ENCODE measurements at places on chromosomes 7 and 10.

- no peak for DNase-seq
- H3K4me3 ChIP-seq, result no peak overlapping the region
- no peaks in the 10 kb centered on the region for H3K27me3 ChIP-seq
- H3K36me3 ChIP-seq, result no peaks in the 10 kb centered on the region
- no peak overlapping the region for H3K27ac ChIP-seq
Measured at GRCh38 chr7:118140468-118140867, 43.5 kb upstream of the LSM8 start.

- peaks cover 6% of the 10 kb centered on the region for H3K36me3 ChIP-seq
- H3K27me3 ChIP-seq, result no peaks in the 10 kb centered on the region
- H3K4me3 ChIP-seq, result no peak overlapping the region
Measured at GRCh38 chr7:18541181-18541870, 45.8 kb downstream of the HDAC9 start.

DNA sequence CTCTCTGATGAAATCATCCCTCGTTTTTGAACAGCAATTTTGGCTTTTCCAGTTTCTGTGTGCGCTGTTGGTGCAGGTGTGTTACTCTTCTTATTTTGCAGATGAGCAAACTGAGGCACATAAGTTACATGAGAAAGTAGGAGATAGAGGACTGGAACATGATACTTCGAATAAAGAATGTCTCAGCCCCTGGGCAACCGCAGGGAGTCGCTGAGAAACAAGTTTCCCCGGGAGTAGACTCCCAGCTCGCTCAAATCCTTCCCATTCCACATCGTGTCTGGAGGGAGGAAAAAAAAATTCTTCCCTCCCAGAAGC is 18.0 kb downstream of the MXI1 start:
- H3K27ac ChIP-seq, result peak overlapping the region; percentile 98
- peaks cover 8% of the 10 kb centered on the region for H3K4me1 ChIP-seq
- no peaks in the 10 kb centered on the region for H3K36me3 ChIP-seq
- H3K27me3 ChIP-seq, result no peaks in the 10 kb centered on the region
- peak overlapping the region; percentile 95 for H3K4me3 ChIP-seq

GRCh38 chr10:12019283-12019971 is 23.2 kb downstream of the UPF2 start:
- H3K27me3 ChIP-seq, result no peaks in the 10 kb centered on the region
- DNase-seq, result no peak
- peaks cover 62% of the 10 kb centered on the region for H3K4me1 ChIP-seq
- H3K36me3 ChIP-seq, result peaks cover 16% of the 10 kb centered on the region
- H3K4me3 ChIP-seq, result no peak overlapping the region

DNA sequence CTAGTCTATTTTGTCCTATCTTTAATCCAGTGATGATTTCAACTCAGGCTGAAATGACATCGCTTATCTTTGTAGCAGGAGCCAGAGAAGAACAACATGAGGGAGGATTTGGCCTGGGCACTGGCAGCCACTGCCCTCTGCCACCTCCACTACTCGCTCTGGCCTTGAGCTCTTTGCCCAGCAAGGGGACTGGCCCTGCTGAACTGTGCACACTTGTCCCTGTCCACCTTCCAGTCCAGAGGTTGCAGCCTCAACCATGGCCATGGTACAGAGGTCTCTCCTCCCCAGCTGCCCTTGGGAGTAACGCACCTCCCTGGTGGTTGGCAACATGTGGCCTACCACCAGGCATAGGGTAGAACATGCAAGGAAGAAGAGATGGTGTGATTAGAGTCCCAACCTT is 8.4 kb downstream of the HABP2 start:
- H3K27ac ChIP-seq, result no peak overlapping the region
- H3K4me1 ChIP-seq, result peaks cover 5% of the 10 kb centered on the region
- H3K36me3 ChIP-seq, result no peaks in the 10 kb centered on the region
- H3K4me3 ChIP-seq, result no peak overlapping the region
- DNase-seq, result no peak

DNA sequence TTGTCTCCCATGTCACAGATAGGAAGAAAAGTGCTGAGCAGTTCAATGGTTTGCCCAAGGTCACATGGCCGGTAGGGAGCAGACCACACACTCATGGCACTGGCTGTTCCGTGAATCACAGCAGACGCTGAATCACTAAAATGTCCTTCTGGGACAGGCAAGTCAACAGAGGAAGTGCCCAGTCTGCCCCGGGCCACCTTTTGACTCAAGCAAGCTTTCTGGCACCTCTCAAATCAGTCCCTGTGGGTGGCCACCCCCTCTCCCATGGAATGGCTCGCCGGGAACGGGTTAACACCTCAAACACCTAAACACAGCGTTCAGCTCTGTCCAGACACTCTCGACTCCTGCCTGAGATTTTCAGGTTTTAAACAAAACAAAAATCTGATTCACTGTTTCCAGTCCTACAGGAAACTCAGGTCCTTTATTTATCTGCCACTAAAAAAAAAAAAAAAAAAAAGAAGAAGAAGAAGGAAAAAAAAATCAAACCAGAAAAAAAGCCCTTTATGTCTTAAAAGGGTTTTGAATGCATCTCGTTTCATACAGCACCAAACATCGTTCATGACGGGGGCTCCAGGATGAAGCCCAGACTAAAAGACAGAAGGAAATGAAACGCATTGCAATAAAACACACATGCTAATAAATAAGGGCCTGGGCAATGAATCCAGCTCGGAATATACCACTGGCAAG is 15.5 kb downstream of the CARD11 start:
- no peak overlapping the region for H3K27ac ChIP-seq
- no peak overlapping the region for H3K4me3 ChIP-seq
- H3K4me1 ChIP-seq, result no peaks in the 10 kb centered on the region
- H3K36me3 ChIP-seq, result no peaks in the 10 kb centered on the region

- H3K4me1 ChIP-seq, result peaks cover 5% of the 10 kb centered on the region
- H3K36me3 ChIP-seq, result no peaks in the 10 kb centered on the region
- DNase-seq, result no peak
- H3K27me3 ChIP-seq, result no peaks in the 10 kb centered on the region
- H3K27ac ChIP-seq, result no peak overlapping the region
- H3K4me3 ChIP-seq, result no peak overlapping the region
Measured at GRCh38 chr10:107728807-107729206, 564.3 kb upstream of the SORCS1 start.

GRCh38 chr10:29603223-29603896 is 31.4 kb downstream of the SVIL start:
- no peaks in the 10 kb centered on the region for H3K36me3 ChIP-seq
- no peaks in the 10 kb centered on the region for H3K4me1 ChIP-seq
- H3K4me3 ChIP-seq, result no peak overlapping the region
- no peak overlapping the region for H3K27ac ChIP-seq
- DNase-seq, result no peak

DNA sequence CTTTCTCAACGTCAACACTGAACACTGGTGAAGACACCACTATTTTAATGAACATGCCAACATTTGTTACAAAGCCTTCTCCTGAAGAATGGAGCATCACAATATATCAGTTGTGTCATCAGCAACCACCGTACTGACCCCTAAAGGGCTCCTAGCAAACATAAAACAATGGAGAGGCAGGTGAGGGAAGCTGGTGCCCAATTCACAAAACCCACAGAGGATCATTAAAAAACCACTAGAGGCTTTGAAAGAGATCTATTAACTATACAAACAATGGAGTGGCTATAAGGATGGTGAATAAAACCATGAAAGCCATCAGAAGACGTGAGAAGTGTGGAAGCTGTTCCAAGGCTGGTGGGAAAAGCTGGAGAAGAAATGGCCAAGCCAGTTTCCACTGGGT is 150.8 kb downstream of the FAM107B start:
- H3K27ac ChIP-seq, result no peak overlapping the region
- H3K4me3 ChIP-seq, result no peak overlapping the region
- H3K27me3 ChIP-seq, result no peaks in the 10 kb centered on the region
- no peaks in the 10 kb centered on the region for H3K36me3 ChIP-seq
- no peaks in the 10 kb centered on the region for H3K4me1 ChIP-seq

- no peak overlapping the region for H3K4me3 ChIP-seq
- no peaks in the 10 kb centered on the region for H3K36me3 ChIP-seq
- peak overlapping the region; percentile 48 for H3K27ac ChIP-seq
Measured at GRCh38 chr7:36984710-36985312, 260.5 kb upstream of the AOAH start.

- H3K36me3 ChIP-seq, result no peaks in the 10 kb centered on the region
- no peaks in the 10 kb centered on the region for H3K27me3 ChIP-seq
- H3K4me1 ChIP-seq, result no peaks in the 10 kb centered on the region
Measured at GRCh38 chr7:29421010-29421956, 142.4 kb upstream of the PRR15 start.

GRCh38 chr10:26911811-26912461 is 51.2 kb upstream of the ABI1 start:
- no peaks in the 10 kb centered on the region for H3K36me3 ChIP-seq
- DNase-seq, result no peak
- H3K4me1 ChIP-seq, result no peaks in the 10 kb centered on the region
- H3K4me3 ChIP-seq, result no peak overlapping the region
- H3K27ac ChIP-seq, result no peak overlapping the region
- no peaks in the 10 kb centered on the region for H3K27me3 ChIP-seq

GRCh38 chr10:93406364-93407145 is 75.6 kb downstream of the MYOF start:
- H3K4me3 ChIP-seq, result no peak overlapping the region
- no peak for DNase-seq
- H3K36me3 ChIP-seq, result no peaks in the 10 kb centered on the region
- H3K4me1 ChIP-seq, result no peaks in the 10 kb centered on the region
- no peak overlapping the region for H3K27ac ChIP-seq

- no peaks in the 10 kb centered on the region for H3K4me1 ChIP-seq
- no peak for DNase-seq
- no peaks in the 10 kb centered on the region for H3K36me3 ChIP-seq
- no peaks in the 10 kb centered on the region for H3K27me3 ChIP-seq
- H3K4me3 ChIP-seq, result no peak overlapping the region
Measured at GRCh38 chr10:80057171-80057570, 21.3 kb upstream of the TMEM254 start.

DNA sequence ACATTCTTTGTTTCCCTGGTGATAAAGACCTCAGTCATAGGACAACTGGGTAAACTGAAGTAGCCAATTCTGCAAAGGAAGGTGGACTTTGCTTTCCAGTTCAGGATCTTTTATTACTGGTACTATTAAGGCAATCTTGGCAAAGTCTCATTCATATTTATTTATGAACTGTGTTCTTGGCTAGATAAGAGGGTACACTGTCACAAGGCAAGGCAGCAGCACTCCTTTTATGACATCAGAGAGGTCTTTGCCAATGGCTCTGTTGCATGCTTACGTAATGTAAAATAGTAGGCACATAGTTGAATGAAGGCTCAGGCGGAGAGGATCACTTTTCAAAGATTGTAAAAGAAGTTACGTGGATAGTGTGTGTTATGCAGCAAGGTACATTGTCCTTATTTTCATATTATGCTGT is 63.7 kb upstream of the PDK4 start:
- H3K4me3 ChIP-seq, result no peak overlapping the region
- H3K27me3 ChIP-seq, result no peaks in the 10 kb centered on the region
- no peak overlapping the region for H3K27ac ChIP-seq
- H3K36me3 ChIP-seq, result no peaks in the 10 kb centered on the region
- H3K4me1 ChIP-seq, result no peaks in the 10 kb centered on the region

DNA sequence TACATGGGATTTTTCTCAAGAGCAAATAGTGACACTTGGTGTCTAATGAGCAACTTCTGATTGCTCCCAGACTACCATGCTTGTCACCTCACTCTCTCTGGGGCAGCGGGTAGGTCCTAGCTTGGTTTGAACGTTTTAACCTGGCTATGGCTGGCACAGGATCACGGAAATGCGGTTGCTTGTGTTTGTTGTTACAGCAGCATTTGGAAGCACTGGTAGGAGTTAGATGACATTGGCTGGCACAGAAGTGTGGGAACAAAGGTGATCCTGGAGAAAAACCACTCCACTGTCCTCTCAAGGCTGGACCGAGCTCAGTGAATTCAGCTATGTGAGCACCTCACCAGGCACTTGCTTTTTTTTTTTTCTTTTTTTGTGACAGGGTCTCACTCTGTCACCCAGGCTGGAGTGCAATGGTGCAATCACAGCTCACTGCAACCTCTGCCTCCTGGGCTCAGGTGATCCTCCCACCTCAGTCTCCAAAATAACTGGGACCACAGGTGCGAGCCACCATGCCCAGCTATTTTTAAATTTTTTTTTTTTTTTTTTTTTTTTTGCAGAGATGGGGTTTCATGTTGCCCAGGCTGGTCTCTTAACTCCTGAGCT is 3.5 kb upstream of the PFKFB3 start:
- H3K36me3 ChIP-seq, result no peaks in the 10 kb centered on the region
- peak overlapping the region; percentile 99 for H3K27ac ChIP-seq
- H3K27me3 ChIP-seq, result no peaks in the 10 kb centered on the region
- DNase-seq, result no peak
- H3K4me3 ChIP-seq, result no peak overlapping the region
- peaks cover 72% of the 10 kb centered on the region for H3K4me1 ChIP-seq

DNA sequence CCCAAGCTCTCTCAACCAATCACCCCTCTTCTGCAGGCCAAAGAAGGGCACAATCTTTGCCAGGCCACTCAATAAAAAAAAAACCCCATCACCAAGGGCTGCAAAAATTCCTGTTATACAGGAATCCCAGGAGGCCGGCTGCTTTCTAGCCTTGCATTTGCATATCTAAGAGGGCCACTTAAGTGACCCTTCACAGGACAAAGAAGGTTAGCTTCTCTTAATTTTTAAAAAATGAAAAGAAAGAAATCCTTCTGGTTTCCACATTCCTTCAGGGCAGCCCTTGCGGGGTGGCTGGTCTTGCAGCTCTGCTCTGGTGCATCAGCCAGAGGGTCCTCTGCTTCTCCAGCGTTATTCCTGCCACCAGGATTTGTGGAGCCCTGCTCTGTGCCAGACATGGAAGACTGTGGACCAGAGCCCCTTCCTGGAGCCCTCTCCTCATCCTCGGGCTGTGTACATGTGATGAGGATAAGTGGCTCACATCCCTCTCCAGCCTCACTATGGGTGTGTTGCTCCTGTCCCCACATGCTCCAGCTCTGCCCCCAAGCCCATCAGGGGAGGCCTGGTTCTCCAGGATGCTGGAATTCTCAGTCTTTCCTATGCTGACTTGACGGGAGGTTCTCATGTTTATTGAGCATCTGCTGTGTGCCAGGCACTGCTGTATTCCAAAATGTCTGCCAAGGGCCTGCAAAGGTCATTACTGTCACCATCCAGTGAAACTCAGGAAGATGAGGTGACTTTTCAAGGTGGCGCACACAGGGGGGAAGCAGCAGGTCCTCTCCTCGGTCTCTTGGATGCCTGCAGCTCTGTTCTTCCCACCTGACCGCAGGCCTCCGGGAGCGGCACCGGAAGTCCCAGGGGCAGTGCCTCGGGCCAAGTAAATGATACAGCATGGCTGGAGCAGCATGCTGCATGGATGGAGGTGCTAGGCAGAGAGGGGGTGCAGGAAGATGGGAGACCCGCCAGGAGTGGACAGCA is 67.7 kb downstream of the ARHGAP22 start:
- no peaks in the 10 kb centered on the region for H3K27me3 ChIP-seq
- DNase-seq, result peak; percentile 49
- no peak overlapping the region for H3K27ac ChIP-seq
- no peak overlapping the region for H3K4me3 ChIP-seq
- no peaks in the 10 kb centered on the region for H3K36me3 ChIP-seq

DNA sequence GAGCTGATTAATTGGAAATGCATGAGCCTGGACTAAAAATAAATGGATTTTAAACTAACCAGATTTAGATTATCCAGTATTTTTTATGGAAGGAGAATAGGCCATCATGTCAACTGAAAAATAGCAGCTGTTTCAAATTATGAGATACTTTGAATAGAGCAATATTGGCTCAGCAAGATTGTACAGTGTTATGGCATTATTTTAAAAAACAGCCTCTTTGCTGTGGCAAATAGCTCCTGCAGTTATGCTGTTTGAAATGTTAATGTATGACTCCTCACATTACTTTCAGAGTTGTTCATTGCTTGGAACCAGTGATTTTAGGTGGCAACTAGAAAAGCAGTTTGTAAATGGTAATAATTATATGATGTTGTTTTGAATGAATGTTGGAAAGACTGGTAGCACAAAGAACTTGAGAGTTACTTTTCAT is 244.5 kb downstream of the KIAA1217 start:
- peaks cover 5% of the 10 kb centered on the region for H3K4me1 ChIP-seq
- H3K27me3 ChIP-seq, result no peaks in the 10 kb centered on the region
- H3K4me3 ChIP-seq, result no peak overlapping the region
- H3K36me3 ChIP-seq, result no peaks in the 10 kb centered on the region
- no peak for DNase-seq

Measured in spleen (tissue), 13 donors.